ENCODE measurements at places on chromosomes 3 and 15.

DNA sequence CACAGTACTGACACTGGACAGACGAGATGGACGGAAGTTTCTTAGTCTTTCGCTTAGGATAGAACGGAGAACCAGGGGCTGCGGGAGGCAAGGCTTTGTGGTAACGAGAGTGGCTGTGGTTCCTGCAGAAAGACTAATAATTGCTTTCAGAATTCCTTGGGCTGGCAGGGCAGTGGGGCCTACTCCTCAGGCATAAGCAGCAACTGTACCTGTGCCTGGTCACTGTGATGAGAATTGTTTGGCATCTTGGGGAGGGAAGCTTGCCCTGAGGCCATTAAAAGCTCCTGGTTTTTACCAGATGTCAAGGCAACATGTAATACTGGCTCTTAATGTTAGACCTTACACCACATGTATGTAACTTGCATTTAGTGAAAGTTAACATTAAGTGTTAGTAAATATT is 7.6 kb downstream of the NIPA2 start:
- DNase-seq, result no peak

- no peak for DNase-seq
Observed at GRCh38 chr3:34533451-34533850, 735.0 kb downstream of the PDCD6IP start.

DNA sequence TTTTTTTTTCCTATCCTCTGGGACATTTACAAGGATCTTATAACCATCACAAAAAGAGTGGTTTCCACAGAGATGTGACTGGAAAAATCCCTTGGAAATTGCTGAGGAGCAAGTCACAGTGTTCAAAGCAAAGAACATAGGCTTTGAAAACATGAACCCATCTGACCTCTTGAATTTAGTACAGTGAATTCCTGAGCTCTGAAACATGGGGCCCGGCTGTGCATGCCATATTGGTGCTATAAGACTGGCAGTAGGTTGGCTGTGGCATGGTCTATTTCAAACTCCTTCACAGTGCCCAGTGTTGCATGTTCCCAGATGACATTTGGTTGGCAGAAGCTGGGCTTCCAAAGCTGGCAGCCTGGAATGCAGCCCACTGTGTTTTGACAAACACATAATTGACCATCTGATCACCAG is 202.2 kb downstream of the TIGIT start:
- no peak for DNase-seq

DNA sequence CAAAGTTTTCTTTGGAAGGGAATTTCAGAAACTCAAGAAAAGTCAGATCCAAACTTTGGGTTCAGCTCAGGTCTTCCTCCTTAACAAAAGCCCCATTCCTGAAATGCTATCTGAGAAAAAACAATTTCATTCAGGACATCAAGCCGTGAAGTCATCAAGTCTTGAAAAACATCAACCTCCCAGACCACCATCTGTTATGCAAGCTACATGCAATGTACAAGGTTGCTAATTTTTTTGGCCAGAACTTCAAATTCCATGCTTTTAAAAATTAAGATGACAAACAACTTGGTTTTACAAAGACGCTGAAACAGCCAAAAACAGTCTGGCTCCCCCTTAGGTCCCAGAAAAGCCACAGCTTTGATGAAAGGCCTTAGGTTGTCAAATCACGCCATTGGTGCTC is 53.9 kb upstream of the WNT5A start:
- DNase-seq, result no peak

GRCh38 chr15:36373550-36373949 is 205.9 kb upstream of the CDIN1 start:
- no peak for DNase-seq

- no peak for DNase-seq
Observed at GRCh38 chr15:71186267-71186666, 71.0 kb downstream of the THSD4 start.

DNA sequence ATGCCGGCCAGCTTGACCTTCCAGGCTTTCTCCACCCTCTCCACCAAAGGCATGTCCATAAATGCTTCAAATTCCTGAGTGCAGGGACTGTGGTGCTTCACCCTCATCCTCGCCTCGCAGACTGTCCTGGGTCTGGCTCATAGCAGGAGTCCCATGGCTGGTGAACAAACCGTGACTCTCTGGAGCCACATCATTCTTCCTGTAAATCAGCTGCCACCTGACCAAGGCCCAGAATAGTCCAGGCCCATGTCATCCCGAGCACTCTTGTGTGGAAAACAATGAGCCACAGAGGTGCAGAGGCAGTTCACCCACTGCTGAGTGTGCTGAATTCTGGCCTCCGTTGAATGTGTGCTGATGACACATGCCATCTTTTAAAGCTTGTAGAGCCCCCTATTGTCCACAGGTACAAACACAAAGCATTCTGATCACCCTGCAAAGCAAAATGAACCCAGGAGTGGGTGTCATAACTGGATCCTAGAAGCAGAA is 68.6 kb downstream of the ABHD5 start:
- DNase-seq, result no peak

DNA sequence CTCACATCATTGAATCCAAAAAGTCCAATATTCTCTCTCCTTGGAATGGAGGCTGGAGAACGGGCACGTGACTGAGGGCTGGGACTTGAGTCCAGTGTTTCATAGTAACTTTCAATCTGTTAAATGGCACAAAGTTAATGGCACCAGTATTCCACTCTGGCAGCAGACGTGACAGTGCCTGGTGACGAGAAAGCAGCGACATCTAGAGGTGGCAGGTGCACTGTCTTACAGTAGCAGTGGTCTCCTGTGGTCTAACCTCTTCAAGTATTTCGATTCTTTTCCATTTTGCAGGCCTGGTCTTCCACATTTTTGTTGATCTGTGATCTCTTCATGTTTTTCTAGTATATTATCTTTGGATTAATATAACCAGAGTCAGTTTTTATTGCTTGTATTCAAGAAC is 107.1 kb downstream of the OXSM start:
- DNase-seq, result no peak

GRCh38 chr3:63450634-63451363 is 172.7 kb downstream of the SYNPR start:
- no peak for DNase-seq

DNA sequence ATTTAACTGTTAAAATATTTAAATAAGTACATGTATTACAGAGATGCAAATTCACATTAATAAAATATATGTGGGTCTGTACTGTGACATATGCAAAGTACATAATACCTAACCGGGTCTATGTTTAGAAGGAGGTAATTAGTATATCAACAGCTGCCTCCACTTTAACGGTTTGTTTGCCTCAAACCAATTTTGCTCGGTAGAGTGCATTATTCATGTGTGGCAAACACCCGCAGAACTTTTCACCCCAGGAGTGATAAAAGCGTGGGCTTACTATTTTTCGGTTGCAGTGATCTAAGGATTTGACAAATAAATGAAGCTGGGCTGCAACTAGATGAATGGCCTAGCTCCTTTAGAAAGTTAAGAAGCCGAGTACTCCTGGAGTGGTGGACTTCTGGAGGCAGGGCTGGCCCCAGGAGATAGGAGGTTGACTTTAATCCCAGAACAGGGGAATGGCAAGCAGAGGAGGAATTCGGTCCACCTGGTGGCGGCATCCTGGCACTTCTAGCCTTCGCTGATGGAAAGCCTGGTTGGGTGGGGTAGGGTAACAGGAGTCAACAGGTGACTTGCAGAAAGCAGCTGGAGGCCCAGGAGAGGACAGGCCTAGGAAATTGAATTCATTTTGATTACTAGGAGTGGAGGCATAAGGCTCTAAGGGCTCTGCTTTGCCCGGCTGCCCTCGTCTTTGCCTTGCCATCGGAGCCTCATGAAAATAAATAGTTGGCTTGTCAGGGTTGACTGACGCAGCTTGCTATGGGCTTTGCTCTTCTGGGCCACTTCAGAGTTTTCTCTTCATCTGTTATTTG is 2.4 kb downstream of the SLCO3A1 start:
- DNase-seq, result no peak

- no peak for DNase-seq
Observed at GRCh38 chr15:63446255-63446654, 58.1 kb upstream of the USP3 start.

GRCh38 chr15:35271371-35272043 is 186.4 kb upstream of the NANOGP8 start:
- DNase-seq, result no peak

DNA sequence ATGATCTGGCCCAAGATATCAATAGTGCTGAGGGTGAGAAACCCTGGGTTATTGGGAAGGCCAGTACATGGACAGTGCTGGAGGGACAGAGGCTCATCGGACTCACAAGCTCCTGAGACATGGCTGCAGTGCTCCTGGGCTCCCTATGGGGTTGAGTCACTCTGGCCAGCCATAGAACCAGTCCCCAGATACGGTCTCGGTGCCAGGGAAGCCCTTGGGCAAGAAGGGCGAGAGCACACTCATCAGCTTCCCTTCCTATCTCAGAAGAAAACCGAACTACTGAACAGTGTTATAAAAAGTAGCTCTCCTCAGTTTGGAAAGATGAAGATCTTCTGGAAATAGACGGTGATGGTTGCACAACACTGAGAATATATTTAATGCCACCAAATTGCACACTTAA is 34.4 kb downstream of the POC1A start:
- no peak for DNase-seq

All from stimulated activated CD8-positive, alpha-beta memory T cell treated with anti-CD3 and anti-CD28 coated beads, Interleukin-7, amount 100 ng/mL, for 48 hours (primary cell).